ENCODE measurements at places on chromosomes 3 and 15.

DNA sequence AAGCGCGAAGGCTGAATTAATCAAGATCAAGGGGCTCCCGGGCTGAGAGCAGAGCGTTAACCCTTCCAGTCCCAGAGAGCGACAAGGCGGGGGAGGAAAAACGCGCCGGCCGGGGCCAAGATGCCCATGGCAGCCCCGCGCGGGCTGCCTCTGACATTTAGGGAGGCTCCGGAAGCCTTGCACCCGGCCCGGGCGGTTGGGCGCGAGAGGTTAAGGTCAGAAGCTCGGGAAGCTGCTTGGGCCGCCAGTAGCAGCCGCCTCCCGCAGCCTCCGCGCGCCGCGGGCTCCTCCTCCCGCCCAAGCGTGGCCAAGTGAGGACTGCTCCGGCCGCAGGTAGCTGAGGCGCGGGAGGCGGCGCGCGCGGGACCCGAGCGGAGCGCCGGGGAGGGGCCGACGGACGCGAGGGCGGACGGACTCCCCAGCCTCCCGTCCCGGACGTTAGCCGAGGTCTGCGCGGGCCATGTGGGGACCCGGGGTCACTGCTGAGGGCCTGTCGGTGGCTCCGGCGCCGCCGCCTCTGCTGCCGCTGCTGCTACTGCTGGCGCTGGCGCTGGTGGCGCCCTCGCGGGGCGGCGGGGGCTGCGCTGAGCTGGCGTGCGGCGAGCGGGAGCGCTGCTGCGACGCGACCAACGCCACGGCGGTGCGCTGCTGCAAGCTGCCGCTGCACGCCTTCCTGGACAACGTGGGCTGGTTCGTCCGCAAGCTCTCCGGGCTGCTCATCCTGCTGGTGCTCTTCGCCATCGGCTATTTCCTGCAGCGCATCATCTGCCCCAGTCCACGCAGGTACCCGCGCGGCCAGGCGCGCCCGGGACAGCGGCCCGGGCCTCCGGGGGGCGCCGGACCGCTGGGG lies at the start of gene C3orf80:
Gene C3orf80 (plus strand): TSS at position 247 of the 850 bp plus-strand sequence. CDS start 214 bp downstream, at position 461.
- DNase-seq, result peak; percentile 66

DNA sequence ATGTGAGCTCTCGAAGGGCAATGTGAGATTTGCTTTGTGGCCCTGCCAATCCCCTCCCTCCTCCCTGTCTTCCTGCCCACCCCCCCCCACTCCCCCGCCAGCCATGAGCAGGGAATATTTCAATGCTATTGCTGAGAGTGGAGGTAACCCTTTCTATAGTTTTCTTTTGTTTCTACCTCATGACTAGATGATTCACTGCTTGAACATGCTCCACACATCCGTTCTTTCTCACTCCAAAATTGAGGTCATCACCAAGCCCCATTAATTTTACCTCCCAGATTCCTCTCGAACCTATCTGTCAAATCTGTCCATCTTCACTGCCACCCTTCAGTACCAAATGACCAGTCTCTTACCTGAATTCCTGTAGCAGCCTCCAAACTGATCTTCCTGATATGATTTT lies 12.2 kb downstream of the ZNF774 start:
- no peak for DNase-seq

- no peak for DNase-seq
These were observed 204.7 kb downstream of the TBL1XR1 start for GRCh38 chr3:176992565-176992964.

- no peak for DNase-seq
These were observed 22.0 kb upstream of the SPTSSB start for GRCh38 chr3:161393310-161393709.

GRCh38 chr3:186213946-186214345 lies 105.1 kb upstream of the ETV5 start:
- DNase-seq, result no peak

DNA sequence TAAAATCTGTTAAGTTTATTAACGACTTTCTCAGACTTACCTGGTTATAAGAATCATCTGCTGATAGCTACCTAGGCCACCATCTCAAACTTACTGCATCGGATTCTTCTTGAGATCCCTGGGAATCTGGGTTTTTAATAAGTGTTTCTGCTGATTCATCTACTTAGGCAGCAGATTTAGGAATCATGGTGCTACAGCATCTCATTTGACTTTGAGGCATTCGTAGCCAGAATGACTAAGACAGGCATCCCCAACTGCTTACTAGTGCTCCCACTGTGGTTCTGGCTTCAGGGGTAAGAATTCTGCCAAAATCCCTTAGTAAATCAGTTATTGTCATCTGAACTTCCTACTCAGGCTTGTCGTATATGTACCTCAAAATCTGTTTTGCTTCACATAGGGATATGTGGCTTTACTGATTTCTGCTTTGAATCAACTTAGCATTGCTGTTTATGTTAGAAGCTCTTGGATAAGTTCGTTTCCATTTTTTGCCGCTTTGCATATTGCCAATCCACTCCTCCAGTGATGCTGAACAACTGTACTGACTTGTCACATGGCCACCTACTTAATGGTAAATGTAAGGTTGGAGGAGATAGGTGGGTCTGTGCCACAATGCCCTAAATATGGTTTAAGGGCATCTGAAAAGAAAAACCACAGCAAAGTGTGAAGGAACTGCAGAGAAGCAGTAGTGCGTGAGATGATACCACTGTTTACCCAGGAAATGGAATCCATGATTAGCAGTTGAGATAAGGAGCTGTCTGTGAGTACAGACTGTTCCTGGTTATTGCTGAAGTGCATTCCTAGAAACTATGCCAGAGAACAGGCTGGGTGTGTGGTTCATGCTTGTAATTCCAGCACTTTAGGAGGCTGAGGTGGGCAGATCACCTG lies 60.3 kb downstream of the MAP6D1 start:
- no peak for DNase-seq

- DNase-seq, result no peak
These were observed 10.9 kb upstream of the NCKIPSD start for GRCh38 chr3:48696601-48697000.

DNA sequence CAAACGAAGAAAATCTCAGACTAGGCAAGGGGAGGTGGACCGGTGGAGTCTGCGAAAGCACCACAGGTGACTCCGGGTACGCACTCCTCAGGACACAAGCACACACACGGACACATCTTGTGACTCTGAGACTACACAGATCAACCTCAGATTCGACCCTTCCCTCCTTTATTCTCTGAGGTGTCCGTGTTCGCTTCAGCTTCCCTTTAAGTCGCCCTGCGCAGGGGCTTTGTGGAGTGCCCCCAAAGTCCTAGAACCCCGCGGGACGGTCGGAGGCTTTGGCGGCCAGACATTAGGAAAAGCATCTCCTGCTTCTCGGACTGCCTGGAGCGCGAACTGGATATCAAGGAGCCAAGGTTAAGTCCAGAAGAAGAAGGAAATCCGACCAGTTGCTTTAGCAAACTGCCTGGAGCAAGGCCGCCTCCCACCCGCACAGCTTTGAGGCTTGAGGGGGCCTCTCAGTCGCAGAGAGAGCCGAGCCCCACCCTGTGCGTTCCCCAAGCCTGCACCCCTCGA lies 730 bp downstream of the DGKG start:
- no peak for DNase-seq

GRCh38 chr15:88023914-88024313 lies 232.6 kb downstream of the NTRK3 start:
- no peak for DNase-seq

- no peak for DNase-seq
These were observed 458.1 kb upstream of the NR2F2 start for GRCh38 chr15:95872366-95872771.

GRCh38 chr3:183285828-183286457 lies 32.9 kb downstream of the B3GNT5 start:
- DNase-seq, result peak; percentile 82

GRCh38 chr3:186967686-186968085 lies 37.4 kb downstream of the ST6GAL1 start:
- DNase-seq, result no peak

GRCh38 chr3:184914628-184915027 lies 102.7 kb downstream of the VPS8 start:
- no peak for DNase-seq

DNA sequence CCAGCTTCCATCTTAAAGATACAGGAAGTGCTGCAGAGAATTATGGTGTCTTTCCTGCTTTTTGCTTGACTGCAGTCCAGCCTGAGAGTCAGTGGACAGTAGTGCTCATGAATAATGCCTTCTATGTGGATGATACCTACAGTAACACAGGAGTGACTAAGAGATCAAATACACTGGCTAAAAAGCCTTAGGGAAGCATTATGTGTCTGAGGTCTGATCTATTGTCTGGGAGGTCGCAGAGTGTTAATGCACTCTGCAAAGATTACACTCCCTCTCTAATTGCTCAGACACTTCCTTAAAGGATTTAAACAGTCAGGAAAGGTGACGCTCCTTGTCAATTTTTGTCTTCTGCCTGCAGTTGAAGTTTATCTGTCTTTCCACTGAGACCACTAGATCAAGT lies 183.6 kb downstream of the MCTP2 start:
- no peak for DNase-seq

DNA sequence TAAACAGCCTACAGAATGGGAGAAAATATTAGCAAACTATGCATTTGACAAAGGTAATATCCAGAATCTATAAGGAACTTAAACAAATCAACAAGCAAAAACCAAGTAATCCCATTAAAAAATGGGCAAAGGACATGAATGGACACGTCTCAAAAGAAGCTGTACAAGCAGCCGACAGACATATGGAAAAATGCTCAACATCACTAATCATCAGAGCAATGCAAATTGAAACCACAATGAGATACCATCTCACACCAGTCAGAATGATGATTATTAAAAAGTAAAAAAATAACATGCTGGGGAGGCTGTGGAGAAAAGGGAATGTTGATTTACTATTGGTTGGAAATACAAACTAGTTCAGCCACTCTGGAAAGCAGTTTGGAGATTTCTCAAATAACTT lies 30.7 kb upstream of the PPM1L start:
- no peak for DNase-seq

DNA sequence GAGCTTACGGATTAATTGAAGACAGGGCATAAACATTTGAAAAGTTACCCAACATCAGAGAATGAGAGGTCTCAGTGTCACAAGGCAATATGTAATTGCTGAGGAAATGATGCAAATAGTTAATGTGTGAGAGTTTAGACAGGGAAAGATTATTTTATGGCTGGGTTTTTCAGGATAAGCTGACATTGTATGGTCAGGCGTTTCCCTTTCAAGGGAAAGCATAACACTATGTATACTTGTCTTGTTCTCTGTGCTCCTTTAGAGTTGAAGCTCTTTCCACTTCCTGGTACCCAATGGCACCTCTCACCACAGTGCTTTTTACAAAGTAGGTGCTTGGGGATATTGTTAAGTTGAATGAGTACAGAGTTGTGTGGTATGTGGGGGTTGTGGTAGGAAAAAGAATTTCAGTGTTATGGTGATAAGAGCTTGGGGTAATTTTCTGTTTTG lies 19.9 kb downstream of the IQGAP1 start:
- DNase-seq, result no peak

DNA sequence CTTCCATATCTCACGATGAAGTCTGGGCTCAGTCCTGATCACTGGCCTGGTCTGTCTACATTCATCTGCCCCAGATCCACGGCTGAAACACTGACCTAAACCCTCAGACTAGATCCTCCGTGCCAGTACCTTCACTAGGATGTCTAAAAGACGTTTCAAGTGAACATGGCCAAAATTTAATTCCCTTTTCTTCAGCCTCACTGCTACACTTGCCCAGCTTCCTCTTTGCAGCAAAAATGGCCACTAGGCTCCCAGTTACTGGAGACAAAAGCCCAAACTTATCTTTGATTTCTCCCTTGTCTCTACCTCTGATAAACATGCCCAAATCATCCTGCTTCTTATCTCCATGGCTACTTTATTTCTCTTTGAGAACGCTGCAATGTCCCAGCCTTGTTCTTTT lies 1.7 kb downstream of the RASSF1 start:
- no peak for DNase-seq

DNA sequence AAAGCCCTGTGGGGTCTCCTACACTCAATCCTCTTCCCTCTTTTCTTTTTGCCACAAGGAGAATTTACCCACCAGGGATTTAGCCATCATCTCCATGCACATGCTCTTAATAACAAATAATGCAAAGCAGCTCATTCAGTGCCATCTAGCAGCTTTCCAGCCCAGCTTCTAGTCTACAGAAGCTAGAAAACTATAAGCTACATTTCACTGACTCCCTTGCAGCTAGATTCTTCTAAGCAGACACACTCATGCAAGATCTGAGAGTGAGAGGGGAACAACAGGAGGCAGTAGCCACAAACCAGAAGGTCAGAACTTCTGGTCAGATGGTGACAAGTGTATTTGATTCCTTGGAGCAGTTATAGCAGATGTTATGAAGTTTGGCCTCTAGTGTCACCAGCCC lies 25.5 kb downstream of the OSBPL10 start:
- DNase-seq, result no peak

DNA sequence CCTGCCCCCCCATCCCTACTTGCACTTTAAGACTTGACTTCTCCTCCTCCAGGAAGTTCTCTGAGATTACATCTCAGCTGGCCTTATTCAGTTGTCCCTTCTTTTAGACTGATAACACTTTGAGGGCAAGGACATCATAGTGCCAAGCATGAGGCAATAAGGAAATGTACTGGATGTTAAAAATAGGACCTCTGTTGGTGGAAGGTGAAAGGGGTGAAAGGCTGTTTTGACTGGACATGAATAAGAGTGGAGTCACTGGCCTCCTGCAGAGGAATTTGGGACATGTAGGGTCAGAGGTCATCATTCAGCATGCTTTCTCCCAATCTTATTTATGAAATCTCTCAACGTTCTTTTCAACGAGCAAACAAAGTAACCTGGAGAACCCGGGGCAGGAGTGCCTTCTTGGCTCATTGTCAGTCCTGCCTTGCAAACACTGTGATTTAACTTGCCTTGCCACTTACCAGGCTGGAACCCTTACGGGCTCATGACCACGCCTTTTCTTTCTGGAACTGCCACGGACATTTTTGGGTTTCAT lies 38.6 kb downstream of the TRIM71 start:
- DNase-seq, result no peak

DNA sequence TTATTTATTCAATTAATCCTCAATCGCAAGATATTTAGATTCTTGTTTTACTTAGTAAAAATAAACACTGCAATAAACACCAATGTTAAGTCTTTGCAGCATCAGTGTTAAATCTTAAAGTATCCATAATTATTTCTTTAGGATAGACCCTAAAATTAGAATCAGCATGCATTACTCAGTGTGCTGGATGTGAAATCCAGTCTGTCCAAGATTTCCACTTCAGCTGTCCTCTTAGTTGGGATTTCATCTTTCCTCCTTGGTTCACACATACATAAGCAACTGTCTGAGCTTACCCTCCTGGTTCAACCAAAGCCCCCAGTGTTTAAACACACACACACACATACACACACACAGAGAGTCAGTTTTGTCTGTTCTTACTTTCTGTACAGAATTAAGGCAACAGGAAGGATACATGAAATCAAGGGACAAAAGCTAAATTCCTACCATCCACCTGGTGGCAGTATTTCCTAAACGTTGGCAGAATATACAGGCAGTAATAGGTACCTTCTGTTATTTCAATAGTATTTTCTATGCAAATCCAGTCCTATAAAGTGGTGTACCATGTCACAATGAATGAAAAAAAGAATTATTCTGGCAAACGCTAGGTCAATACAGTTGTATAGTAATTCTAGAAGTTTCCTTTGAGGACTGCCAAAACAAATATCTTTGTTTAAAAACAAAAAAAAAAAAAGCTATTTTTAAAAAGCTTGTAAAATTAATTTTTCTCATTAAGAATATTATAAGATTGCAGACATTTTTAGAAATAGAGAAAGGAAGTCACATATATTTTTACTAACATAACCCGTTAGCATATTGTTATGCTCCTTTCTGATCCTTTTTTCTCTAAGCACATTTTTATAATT lies 27.3 kb upstream of the DMXL2 start:
- peak; percentile 64 for DNase-seq

All from GM10248 (cell line).